ENCODE measurements at places on chromosomes 6 and 20.

DNA sequence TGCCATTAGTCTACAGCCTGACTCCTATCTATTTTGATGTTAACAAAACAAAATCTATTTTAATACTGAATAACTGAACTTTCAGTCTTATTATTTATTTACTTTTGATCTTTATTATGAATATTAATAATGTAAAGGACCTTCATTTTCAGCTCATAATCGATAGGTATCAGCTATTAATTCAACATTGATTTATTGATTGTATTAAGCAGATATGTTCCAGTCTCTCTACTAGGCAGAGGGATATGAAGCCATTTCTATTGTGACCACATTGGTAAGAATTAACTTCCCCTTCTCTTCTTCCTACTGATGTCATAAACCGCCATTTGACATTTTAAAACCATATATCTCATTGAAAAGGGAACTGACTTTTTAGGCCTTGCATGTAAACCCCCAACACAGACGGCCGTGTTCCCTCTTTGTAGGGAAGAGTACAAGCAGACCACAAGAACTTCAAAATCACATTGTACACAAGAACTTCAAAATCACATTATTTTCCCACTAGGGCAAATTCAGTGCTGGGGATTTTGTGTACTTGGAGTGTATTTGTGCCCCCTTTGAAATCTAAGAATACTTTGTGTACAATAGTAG lies 69.5 kb upstream of the FABP7 start:
- no peak for DNase-seq

GRCh38 chr6:134352786-134353480 lies 35.0 kb upstream of the SGK1 start:
- DNase-seq, result no peak

DNA sequence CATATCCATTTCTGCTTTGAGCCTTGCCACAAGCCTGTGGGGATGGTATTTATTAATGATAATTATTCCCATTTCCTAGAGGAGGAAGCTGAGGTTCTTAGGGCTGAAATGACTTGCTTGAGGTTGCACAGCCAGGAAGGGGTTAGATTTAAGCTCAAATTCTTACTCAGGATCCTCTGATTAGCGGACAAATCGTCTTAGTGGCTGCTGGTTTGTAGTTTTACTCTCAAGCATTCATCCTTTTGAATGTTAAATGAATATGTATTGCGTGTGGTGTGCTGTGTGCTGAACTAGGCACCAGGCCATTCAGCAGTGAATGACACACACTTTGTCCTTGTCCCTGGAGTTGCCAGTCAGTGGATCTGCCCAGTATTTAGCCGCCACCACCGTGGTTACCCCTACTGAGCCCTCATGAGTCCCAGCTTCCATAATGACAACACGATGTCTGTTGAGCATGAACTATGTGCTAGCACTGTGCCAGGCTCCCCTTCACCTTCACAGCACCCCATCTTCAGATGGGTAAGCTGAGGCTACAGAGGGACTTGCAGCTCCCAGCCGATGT lies 10.0 kb downstream of the PACSIN1 start:
- no peak for DNase-seq

DNA sequence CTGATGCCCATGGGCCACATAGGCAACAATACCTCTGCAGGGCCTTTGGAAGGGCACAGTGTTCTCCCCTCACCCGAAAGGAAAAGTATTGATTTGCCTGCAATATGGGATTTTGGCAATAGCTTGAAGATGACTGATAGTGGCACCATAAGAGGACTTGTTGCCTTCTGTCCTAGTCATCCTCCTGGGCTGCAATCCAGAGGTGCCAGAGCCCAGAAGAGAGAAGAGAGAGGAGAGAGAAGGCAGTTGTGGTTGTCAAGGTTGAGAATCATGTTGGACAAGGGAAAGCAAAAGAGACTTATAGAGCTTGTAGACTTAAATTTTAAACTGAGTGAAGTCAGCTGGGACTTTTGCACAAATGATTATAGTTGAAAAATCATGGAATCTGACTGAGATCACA lies 14.6 kb downstream of the HDGFL1 start:
- no peak for DNase-seq

DNA sequence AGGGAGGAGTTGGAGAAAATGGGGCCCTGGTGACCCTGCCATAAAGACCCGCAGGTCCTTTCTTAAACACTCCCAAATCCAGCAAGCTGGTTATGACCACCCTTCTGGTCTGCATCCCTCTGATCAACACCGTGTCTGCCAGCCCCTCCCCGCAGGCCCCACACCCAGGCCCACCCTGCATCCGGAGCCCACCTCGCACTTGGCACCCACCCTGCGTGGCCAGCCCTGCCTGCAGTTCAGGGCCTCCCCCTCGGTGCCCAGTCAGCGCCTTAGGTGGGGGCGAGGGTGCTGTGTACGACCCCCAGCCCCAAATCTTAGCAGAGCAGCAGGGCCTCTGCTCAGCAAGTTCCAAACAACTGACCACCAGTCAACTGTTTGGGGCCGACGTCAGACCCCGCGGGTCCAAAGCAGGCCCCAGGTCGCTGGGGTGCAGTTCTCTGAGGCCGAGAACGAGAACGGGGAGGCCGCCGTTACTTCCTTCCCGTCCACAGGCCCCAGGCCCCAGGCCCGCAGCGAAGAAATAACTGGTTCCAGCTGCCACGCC lies 1.2 kb downstream of the ACSS1 start:
- no peak for DNase-seq

Measured in stimulated activated CD8-positive, alpha-beta memory T cell treated with anti-CD3 and anti-CD28 coated beads, Interleukin-4, amount 100 ng/mL, for 1 hour (primary cell).